Activated CD4-positive, alpha-beta T cell treated with anti-CD3 and anti-CD28 coated beads, Interleukin-2, amount 50 U/mL, for 4 hours (primary cell): ENCODE measurements at places on chromosomes 6 and 20.

- DNase-seq: no peak
These were observed 70.5 kb downstream of the CNKSR3 start for GRCh38 chr6:154440022-154440421.

- DNase-seq: no peak
These were observed 89.2 kb downstream of the TRMT11 start for GRCh38 chr6:126075335-126076071.

- DNase-seq: no peak
These were observed 199.8 kb upstream of the POU3F2 start for GRCh38 chr6:98634569-98634968.

DNA sequence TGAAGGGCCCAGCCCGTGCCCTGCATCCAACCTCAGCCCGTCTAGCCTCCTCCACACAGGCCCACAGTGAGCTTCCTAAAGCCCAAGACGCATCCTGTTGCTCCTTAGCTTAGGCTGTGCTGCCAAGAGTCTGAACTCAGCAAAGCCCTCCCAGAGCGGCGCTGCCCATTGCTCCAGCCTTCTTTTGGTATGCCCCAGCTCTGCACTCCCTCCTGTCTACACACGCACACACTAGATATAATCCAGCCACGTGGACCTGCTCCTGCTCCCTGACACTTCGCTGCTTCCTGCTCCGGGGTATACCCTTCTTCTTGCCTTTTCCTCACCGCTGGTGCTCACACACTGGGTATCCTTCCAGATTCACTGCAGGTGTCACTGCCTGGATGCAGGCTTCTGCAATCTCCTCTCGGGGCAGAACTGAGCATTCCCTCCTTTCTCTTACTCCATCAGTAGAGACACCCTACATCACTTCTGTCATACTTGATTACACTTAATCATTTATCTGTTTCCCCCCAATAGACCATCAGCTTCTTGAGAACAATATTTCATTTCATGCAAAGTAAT is 23.8 kb downstream of the GABRR2 start:
- no peak for DNase-seq

DNA sequence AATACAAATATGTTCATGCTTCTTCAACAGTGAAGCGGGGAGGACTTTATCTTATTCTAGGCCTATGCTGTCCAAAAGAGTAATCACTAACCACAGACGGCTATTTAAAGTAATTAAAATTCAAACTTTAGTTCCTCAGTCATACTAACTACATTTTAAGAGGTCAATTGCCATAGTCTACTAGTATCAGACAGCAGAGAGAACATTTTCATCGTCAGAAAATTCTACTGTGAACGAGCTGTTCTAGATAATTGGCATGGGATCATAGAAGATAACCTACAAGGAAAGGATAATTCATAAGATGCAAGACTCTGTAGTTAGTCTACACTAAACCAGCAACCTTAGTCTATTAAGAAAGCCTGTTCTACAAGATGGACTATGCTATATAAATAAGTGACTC is 44.4 kb downstream of the PRKN start:
- no peak for DNase-seq

DNA sequence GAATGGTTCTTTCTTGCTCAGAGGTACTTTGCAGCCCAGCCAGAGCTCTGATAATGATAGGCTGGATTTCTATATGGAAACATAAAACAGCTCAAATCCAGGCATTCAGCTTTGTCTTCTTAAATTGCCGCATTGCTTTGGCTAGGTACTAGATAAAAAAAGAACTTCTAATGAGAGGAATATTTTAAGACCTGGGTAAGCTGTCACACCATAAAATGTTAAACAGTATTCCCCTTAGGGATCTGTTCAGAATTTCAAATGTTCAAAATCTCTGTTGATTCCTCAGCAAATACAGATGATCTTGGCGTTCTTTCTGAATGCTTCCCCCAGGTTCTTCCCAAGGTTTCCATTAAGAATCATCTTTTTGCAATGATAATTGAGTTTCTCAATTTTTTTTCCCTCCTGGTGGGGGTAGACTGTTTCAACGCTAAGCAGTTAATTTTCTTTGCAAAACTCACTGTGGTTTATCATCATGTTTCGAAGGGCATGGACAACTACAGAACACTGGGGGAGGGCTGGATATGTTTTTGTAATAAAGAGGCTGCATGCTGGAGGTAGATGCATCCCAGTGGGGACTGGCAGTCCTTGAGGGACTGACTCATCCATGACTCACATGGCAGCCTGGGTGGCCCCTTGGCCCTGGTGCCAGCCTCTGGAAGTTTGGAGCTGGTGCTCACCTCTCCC is 31.0 kb downstream of the TIAM2 start:
- no peak for DNase-seq

- no peak for DNase-seq
These were observed 116.7 kb downstream of the UNC5CL start for GRCh38 chr6:40922281-40922680.

DNA sequence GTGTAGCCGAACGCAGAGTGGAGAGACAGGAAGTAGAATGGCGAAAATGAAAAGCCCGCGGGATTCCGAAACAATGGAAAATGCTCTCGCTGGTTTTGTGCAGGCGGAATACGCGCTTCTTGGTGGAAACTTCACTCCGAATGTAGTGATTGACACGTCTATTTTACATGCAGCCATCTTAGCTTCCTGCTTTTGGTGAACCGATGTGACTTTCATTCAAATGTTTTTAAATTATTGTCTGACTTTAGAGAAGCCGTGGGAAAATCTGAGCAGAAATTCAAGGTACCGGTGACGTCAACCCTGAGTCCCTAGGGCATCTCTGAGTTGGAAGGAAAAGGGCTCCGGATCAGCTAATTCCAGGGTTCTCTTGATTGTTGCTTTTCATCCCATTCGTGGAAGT is 11.4 kb downstream of the GPX5 start:
- no peak for DNase-seq

- DNase-seq: no peak
These were observed 9.5 kb downstream of the SIRPG start for GRCh38 chr20:1648101-1648500.

GRCh38 chr6:21188505-21189223 is 404.9 kb upstream of the SOX4 start:
- DNase-seq: no peak

DNA sequence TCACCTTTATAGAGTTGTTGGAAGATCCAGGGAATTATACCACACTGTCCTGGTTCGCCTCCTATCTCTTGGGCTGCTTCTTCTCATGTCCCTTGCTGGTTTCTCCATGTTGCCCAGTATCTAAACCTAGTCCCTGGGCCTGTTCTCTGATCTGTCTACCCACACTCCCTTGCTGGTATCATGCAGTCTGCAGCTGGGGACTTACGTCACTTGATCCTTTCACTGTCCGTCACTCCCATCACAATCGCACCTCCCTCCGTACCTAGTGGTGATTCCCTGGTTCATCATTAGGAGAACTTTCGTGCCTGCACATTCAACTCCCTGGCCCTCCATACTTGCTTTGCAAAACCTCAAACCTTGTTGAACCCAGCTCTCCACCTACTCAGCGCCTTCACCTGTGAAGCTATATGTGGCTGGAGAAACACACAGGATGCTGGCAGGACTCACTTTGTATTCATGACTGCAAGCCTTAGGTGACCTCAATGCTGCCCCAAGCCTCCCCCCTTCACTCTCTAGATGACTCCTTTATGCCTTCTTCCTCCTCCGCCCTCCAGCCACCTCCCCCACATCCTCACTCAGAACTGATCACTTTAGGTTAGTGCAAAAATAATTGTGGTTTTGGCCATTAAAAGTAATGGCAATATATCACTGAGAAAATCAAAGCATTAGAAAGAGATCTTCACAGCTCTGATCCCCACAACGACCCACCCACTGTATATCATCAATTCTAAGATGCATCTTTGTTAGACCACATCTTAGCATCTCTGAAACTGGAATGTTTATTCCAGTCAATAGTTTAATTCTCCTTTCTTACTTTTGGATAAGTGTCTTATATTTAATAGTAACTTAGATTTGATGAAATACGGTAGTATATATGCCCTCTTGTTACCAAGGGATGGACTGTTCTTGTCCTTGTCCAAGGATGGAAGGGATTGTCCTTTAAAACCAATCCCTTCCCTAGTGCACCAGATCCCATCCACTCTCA is 26.4 kb downstream of the GDAP1L1 start:
- DNase-seq: no peak

- DNase-seq: no peak
These were observed 147.6 kb upstream of the TAB2 start for GRCh38 chr6:149169761-149170511.

DNA sequence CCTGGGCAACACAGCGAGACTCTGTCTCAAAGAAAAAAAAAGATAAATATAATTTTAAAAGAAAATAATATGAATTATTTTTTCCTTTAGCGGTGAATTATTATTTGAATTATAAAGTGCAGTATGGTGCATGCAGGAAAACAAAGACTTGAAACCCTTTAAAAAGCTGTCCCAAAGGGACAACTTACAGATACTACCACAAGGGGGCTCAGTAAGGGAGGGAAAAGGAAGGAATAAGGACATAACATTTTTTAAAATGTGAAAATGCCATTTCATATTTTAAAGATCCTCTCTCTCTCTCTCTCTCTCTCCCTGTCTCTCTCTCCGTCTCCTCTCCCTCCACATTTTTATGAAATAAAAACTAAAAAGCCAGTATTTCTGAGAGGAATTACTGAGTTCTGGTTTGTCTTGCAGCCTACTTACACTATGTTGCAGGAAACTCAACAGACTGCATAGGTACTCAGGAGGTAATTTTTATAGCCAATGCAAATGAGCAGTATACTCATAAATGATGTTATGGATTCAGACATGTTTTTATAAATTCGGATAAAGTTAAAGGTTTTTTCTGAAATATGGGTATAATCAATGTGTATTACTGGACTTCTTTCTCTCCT is 455.0 kb upstream of the GJE1 start:
- DNase-seq: no peak

DNA sequence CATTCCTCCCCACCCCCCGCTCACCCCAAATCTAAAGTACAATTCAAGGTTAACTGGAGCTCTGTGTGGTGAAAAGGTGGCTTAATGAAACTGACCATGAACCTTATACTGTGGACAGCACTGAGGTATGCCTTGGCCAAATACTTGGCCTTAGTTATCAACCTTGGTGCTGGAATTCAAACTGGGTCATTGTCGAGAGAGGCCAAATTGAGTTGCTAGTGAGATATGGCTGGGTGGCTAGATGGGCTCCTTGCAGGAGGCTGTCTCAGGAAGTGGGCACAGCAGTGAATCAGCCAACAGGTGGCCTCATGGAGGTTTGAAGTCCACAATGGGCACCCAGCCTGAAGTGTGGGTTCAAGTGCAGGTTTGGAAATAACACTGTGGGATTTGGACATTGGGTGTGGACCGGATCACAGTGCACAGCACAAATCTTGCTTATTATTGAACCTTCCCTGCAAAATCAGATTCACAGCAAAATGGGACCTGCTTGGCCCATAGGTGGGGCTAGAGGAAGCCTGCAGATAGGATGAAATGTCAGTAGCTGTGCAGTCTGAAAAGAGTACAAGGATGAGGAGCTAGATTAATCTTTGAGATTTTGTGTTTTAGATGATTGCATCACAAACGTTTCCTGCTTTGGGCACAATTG is 5.6 kb upstream of the BTBD3 start:
- no peak for DNase-seq
